ENCODE measurements at places on chromosomes 1 and 21. TPM values are rescaled to one million over a fixed set of nuclear protein-coding genes. Genes with fewer than 3 reads are reported as not detected.

GRCh38 chr21:42340187-42341050 is 10.4 kb downstream of the TFF2 start:
- no peak for DNase-seq

- DNase-seq: no peak
These were observed 479.9 kb upstream of the BRINP3 start for GRCh38 chr1:190957565-190957964.

- DNase-seq: no peak
These were observed 112.8 kb downstream of the PRRX1 start for GRCh38 chr1:170776777-170777176.

DNA sequence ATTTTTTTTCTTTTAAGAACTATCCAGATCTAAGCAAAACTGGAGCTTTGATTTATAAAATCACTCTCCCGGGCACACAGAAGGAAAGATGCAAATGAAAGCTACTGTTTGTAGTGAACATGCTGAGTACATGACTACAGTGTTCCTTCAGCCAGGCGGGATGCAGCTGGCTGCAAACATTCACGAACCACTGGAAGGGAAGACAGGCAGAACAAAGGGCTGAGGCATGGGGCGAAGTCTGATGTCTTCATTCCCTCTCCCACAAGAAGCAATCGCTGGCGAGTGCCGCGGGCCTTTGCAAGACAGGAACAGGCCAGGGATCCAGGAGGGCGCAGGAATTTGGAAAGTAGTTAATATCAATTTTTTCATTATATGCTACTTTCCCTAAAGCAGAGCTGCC is 257.9 kb upstream of the AJAP1 start:
- DNase-seq: no peak

The RAB7B gene
- not detected for total RNA-seq

The CELA3A gene
- not detected for total RNA-seq

The SLFNL1 gene
- 0.07 TPM for total RNA-seq

- DNase-seq: no peak
These were observed 53.6 kb downstream of the KCNAB2 start for GRCh38 chr1:6099297-6099696.

GRCh38 chr1:166152978-166153377 is 13.8 kb downstream of the FAM78B start:
- no peak for DNase-seq

The CD48 gene
- total RNA-seq: 194 TPM

DNA sequence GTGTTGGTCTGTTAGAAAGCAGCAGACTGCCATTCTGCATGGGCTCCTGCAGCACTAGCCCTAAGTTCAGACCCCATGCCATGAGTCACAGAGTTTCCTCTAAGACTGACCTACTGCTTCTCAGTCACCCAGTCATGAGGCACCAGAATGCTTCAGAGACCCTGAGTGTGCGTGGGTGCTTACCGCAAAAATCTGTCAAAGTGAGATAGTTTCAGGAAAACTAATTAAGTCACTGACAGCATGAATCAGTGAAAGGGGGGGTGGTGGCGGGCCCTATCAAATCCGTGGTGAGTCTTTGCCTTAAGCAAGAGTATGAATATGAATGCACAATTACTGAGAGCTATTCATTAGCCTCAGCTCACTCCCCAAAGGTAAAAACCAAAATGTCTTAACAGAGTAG is 98.1 kb downstream of the KCTD3 start:
- DNase-seq: peak; percentile 51

DNA sequence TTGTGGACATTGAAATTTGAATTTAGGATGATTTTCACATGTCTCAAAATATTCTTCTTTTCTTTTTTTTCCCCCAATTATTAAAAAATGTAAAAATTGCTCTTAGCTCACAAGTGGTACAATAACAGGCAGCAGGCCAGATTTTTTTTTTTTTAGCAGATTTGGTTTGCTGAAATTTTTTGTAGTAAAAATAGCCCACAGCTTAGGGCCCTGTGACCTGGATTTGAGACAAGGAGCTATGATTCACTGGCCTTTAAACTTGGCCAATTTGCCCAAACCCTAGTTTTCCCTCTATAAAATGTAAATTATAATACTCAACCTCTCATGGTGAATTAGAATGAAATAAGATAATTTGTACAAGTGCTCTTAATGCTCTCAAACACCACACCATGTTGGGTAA is 253.8 kb downstream of the DYRK1A start:
- DNase-seq: no peak

DNA sequence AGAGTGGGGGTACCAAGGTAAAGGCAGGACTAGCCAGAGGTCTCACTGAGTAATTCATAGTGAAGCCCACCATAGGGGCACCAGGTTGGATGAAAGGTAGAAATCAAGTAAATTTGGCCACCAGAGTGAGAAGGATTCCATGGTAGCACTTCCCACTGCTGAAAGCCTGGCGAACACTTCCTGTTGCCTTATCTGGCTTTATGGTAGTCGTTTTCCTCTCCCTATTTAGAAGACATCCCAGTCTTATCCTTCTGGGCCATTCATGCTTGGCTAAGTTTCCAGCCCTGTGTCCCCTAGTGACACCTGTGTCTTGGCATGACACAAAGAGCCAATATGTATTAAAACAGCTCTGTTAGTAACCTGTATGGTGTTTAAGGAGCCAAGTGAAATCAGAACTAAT is 74.3 kb upstream of the SIPA1L2 start:
- DNase-seq: no peak

- DNase-seq: no peak
These were observed 20.0 kb upstream of the DISP1 start for GRCh38 chr1:222794656-222795474.

The CLDN14 gene
- total RNA-seq: not detected

The SPATA21 gene
- not detected for total RNA-seq

DNA sequence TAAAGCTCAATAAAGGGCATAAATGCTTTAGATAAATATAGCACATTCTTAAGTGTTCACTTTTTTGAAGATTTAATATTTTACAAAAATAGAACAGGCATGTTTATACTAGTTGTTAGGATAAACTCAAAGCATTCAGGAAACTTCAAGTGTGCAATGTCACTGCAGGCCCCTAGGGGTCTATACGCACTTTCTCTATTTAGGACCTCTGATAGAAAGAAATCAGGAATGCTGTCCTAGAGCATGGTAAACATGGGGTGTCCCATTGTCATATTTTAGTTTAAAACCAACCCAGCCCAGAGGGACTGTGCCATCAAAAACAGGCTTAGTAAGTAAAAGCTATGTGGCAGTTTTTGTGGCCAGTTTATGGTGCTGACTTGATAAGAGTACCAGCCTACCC is 102.2 kb downstream of the BARHL2 start:
- DNase-seq: no peak

GRCh38 chr1:33634806-33635205 is 162.4 kb downstream of the ZSCAN20 start:
- DNase-seq: peak; percentile 35

GRCh38 chr21:45142469-45143308 is 68.3 kb downstream of the ADARB1 start:
- DNase-seq: no peak

The HES2 gene
- total RNA-seq: 0.07 TPM

- no peak for DNase-seq
These were observed 93.0 kb upstream of the TENT5C start for GRCh38 chr1:117512728-117513321.

GRCh38 chr1:221759436-221759835 is 17.5 kb upstream of the DUSP10 start:
- no peak for DNase-seq

The MT1HL1 gene
- total RNA-seq: not detected

Measured in activated CD4-positive, alpha-beta memory T cell treated with anti-CD3 and anti-CD28 coated beads for 36 hours (primary cell).